ENCODE measurements at places on chromosomes 2 and 18.

- DNase-seq, result no peak
These were observed 109.7 kb downstream of the SP100 start for GRCh38 chr2:230525682-230526081.

DNA sequence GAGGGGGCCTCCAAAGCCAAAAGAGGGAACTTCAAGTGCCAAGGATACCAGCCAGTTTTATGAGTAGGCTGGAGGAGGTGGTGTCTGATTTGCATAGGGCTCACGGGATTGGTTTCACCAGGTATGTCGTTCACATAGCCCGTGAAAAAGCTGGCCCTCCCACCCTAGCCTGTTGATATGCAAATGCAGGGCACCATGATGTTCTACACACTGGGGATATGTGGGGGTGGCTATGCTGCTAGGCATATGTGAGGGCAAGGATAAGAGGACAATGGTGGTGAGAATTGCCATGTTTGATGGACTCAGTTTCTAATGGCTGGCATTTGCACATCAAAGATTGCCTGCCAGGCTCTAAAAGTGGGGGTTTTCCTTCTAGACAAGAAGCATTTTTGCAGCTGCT lies 378.6 kb downstream of the DPP10 start:
- DNase-seq, result no peak

GRCh38 chr2:149342509-149342908 lies 12.1 kb downstream of the LYPD6 start:
- no peak for DNase-seq

- no peak for DNase-seq
These were observed 29.9 kb downstream of the ANO7 start for GRCh38 chr2:241218131-241219029.

- DNase-seq, result no peak
These were observed 86.2 kb upstream of the CCDC195 start for GRCh38 chr2:224802407-224802806.

DNA sequence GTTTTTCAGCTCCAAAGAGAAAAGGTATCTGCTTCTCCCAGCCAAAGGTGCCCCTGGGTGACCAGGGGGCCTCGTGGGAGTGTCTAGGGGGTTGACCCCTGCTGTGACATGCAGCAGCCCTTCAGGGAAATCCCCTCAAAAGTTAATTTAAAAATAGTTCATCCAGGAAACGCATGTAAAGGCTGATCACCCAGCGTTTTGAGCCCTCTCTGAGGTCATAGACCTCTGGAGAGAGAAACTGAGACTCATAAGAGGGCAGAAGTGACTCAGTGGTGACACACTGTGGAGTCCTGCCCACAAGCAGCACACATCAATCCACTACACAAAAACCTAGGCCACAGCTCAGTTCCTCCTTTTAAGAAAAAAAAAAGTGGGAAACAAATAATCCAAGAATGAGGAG lies 11.9 kb downstream of the GAL3ST2 start:
- DNase-seq, result no peak

- DNase-seq, result no peak
These were observed 961 bp upstream of the SLC40A1 start for GRCh38 chr2:189581354-189582139.

DNA sequence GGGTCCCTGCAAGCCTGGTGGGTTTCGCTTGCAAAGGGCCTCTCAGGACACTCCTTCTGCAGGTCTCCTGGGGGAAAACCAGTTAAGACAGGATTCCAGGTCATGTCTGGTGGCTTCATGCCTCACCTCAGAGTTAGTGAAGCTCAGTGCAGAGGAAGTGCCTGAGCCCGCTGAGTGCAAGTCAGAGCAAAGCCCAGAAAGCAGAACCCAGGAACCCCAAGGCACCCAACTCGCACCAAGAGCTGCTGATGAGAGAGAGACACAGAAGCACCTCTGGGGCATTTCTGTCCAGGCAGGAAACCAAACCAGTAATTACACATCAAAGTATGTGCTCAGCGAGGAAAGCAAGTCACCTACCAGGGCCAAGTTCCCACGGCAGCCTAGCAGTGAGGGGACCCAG lies 78.4 kb downstream of the ARHGEF4 start:
- DNase-seq, result no peak

DNA sequence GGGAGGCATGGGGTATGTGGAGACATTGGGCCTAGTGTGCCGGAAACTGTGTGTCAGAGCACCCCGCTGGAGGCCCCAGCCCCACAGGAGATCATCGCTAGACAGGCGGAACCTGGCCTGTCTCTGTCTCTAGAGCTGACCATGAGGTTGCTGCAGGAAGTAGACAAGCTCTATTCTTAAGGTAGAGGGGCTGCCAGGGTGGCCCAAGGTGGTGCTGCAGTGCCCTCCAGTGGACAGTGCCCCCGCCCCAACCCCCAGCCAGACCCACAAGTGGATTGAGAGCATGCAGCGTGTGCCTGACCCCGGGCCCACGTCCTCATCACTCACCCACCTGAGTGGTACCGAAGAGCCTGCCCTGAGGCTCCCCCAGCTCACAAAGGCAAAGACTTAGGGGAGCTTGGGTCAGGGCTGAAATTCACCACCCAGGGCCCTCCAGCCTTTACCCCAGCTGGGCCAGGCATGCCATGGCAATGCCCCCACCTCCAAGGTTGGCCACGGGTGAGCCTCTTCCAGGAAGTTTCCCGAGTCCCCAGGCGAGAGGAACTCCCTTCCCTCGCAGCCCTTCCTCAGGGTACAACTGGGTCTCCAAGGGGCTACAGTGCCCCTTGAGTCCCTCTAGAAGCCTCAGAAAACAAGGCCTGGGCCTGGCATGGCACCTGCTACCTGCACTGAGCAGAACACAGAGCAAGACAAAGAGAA lies 155.0 kb downstream of the TTC32 start:
- no peak for DNase-seq

- DNase-seq, result no peak
These were observed 98.6 kb downstream of the TGFA start for GRCh38 chr2:70454936-70455544.

DNA sequence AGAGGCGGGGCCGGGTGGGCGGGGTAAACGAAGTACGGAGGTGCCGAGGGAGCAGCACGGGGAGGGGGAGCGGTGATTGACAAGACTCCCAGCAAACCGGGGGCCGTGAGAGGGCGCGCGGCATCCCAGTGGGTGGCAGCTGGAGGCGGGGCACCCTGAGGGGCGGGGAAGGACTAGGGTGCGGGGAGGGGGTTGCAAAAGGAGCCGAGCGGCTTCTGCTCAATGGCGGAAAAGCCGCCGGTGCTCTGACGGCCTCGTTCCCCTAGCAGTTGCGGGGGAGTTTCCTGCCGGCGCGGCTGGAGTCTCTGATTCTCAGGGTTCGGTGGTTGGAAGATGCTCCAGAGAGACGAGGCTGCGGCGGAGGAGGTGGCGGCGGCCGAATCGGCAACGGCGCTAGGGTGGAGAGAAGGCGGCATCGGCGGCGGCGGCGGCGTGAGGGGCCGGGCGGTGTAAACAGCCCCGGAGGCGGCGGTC lies at the start of gene PPM1B:
PPM1B (plus strand) TSS at position 195 of the 474 bp plus-strand sequence. CDS start 32,325 bp downstream, outside the sequence.
- peak; percentile 72 for DNase-seq

- DNase-seq, result no peak
These were observed 560.5 kb upstream of the ZEB2 start for GRCh38 chr2:145080426-145080825.
